T-helper 2 cell (primary cell): ENCODE measurements at places on chromosomes 1 and 21.
A peak's percentile ranks its signal among the peaks of the same experiment; 100 is the strongest.

DNA sequence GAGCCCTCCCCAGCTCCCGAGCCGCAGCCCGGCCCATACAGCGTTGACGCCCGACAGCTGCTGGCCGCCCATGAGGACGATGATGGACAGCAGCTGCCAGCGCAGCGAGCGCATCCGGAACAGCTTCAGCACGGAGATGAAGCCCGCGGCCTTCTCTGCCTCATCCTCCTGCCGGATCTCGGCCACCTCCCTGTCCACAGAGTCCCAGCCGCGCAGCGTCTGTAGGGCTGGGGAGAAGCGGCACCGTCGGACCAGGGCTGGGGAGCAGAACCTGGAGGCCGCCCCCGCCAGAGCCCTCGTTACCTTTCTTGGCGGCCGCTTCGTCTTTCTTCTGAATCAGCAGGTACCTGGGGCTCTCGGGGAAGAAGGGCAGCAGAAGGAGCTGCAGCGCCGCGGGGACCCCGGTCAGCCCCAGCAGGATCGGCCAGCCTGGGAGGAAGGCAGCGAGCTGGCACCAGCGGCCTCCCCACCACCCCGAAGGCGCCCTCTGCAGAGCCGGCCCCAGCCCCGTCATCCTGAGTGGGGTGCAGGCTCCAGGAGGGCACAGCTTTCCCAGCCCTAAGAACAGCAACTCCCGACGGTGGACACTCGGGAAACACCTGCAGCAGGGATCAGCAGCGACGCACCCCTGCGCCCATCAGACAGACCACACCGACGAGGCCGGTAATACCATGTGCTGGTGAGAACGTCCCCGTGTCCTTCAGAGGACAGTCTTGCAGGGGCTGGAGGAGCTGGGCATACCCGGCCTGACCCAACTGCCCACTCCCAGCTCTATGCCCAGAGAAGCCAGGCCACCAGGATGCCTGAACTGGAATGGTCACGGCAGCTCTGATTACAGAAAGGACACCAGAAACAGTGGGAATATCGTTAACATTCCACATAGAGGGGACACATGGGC, 13.8 kb upstream of the SLC2A7 start:
- DNase-seq, result no peak

GRCh38 chr21:37251294-37251634, 15.9 kb downstream of the VPS26C start:
- no peak for DNase-seq

- no peak for DNase-seq
Measured at GRCh38 chr1:205842229-205842628, 7.7 kb downstream of the PM20D1 start.

DNA sequence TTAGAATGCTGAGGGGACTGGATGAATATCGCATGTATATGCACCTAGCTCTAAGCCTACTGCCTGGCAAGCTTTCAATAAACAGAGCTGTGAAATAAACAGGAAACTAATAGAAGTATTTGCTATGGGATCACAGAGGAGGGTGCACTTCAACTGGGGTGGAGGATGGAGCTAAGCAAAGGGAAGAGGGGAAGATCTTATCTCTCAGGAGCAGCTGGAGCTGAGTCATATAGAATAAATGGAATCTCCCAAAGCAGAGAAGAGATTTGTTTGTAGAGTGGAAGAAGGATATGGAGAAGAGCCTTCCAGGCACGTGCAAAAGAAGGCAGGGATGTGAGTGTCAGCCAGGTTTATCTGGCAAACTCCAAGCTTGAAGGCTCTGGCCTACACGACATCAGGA, 17.0 kb upstream of the KCNA10 start:
- DNase-seq, result no peak

DNA sequence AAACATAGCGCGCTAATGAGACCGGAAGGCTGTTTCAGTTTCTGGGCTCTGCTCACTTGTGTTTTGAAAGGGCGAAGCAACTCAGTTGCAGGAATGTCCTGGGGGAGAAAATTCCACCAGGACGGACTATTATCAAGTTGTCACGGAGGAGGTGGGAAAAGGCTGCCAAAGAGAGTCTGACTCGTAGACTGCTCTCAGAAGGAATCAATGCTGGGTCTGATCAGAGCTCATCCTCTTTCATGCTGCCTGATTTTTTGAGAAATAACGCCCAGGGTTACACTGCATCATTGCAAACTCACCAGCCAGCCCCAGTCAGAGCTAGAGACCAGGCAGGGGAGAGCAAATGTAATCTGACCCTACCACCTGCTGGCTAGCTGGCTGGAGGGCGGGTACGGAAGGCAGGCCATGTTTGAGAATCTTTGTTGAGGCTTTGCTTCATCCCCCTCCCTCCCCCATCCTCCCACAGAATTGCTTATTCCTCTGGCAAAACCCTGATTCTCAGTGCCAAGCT, 36.4 kb upstream of the BCL9 start:
- DNase-seq, result no peak

DNA sequence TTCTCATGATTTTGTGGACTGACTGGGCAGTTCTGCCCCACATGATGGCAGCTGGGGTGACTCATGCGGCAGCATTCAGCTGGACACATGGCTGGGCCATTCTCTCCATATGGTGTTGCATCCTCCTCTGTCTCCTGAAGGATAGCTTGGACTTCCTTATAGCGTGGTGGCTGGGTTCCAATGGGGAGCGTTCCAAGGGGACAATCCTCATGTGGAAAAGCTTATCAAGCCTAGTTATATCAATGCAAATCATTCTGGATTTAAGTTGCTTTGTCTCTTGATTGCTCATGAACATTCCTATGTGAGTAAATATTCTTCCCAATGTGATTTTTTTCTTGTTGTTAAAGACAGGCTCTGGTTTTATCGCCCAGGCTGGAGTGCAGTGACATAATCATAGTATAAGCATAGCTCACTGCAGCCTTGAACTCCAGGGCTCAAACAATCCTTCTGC, 13.2 kb upstream of the SLC2A1 start:
- no peak for DNase-seq

DNA sequence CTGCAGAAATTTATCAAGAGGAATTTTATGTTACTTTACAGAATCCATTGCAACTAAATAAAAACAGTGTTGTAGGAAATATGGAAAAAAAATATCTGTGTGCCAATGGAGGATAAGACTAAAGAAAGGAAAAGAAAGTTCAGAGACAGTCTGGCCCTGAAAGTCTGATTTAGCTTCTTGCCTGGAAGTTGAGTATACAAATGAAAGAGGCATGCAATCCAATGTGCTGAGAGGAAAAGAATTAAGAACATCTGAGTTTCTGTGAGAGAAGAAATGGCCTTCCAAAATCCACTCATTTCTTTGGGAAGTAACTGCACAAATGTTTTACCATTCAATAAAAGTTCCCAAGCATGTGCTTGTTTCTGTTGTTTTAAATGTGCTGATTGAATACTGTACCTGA, 65.1 kb downstream of the LHX9 start:
- no peak for DNase-seq

- no peak for DNase-seq
Measured at GRCh38 chr1:68188060-68188538, 44.2 kb downstream of the WLS start.

DNA sequence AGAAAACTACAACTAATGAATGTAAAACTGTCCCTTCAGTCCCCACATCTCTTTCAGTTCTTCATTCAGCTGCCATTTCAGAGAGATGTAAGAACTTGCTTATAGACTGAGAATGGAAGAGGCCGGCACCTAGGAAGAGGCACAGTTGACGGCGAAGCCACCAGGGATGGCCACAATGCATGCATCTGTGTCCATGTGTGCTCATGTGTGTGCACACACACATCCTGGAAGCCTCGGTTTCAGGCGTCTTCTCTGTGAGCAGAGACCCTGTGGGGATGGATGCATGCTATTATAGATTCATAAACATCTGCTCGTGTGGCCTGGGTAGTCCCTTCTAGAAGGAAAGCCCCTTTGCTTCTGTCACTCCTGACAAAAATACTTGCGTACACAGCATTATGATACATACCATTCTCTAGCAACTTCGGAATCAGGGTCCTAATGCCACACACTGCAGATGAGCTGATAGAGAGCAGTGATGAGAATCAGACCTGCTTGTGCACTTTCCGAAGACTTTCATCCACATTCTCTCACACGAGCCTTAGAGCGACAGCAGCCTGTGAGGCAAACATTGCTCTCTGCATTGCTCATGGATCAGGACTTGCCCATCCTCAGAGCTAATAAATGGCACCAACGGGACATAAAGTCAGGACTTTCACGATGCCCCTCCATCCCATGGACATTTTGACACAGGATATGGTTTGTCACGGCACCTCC, 12.4 kb upstream of the GPR61 start:
- no peak for DNase-seq

- DNase-seq, result no peak
Measured at GRCh38 chr1:179036844-179037465, 11.3 kb downstream of the FAM20B start.

- DNase-seq, result no peak
Measured at GRCh38 chr21:44348861-44349260, 4.6 kb upstream of the TRPM2 start.

DNA sequence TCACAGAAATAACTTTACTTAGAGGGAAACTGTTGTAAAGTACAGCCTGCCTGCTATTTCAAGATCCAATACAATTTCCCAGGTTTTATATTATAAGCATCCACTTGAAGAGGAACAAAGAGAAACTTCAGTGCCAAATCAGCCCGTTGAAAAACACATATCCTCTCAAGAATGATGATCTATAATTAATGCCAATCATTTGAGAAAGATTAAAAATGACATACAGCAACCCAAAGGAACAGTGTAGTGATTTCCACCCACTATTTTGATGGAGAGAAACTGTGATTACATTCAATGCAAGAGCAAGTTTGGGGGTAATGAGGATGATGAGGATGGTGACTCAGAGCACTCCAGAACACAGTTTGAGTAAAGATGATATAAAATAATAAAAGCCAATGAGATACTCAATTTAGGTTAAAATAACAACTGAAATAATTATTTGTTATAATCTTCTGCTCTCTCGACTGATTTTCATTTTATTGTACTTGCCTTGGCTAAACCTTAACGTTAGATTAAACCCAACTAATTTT, 715.5 kb downstream of the NCAM2 start:
- no peak for DNase-seq

- no peak for DNase-seq
Measured at GRCh38 chr1:221850470-221851187, 108.7 kb upstream of the DUSP10 start.

DNA sequence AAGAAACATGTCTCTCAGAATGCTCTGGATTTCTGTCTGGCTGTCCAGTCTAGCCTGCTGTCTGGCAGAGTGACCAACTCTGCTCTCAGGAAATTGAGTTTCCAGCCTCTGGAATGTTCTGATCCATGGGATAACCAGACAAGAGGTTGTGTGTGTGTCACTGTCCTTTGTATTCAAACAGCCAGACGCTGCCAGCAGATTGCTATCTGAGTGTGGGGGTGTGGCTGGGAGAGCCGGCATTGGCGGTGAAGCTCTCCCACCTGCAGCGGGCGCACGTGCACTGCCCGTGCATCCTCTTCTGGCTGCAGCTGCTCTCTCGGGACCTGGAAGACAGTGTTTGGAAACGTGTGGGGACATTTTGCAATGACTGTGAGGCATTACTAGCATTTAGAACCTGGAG, 26.1 kb downstream of the PKP1 start:
- DNase-seq, result no peak

DNA sequence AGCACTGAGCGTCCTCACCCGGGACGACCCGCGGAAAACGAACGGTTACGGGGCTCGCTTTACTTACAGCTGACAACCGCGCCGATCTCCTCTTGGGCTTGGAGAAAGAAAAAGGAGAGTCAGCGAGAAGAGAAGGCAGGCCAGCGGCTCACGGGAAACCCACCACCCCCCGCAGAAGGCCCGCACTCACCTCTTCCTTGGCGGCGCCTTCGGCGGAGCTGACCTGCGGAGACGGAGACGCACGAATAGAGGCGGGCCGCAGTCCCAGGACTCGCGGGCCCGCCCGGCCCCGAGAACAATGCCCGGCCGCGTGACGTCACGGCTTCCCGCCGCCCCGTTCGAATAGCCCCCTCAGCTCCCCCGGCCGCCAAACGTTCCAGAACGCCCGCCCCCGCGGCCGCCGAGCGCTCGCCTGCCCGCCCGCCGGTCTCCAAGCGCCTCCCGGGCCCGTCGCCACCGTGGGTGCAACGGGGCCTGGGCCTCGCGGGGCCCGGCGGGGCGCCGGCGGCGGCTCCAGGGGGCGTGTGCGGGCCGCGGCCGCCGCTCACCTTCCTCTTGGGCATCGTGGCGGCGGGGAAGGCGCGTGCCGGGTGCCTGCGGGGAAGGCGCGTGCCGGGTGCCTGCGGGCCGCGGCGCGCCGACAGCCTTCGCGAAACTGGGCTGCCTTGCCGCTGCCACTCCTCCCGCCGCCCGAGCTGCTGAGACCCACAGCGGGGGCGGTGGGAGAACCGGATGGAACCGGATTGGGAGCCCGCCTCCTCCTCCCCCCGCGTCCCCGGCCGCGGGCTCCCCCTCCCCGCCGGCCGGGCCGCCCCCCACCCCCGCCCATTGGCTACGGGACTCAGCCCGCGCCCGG, at the start of gene HMGN1:
HMGN1 (minus strand) TSS at position 734 of the 856 bp plus-strand sequence; CDS start at position 563, 171 bp downstream.
- peak; percentile 96 for DNase-seq

DNA sequence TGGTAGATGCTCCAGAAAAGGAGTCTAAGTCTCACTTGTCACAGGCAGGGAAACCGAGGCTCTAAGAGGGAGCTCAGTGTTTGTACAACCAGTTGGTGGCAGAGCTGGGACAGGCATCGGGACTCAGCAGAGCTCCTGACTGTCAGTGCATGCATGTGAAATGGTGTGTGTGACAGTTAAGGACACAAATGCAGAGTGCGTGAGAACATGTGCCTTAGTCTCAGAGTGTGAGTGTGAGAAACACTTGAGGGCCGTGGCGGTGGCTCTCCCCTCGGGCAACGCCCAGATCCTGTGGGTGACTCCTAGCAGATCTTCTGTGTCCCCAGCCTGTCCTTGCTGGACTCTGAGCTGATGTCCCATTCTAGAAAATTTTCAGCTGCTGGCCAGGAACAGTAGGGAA, 362.6 kb downstream of the MATN1 start:
- no peak for DNase-seq

DNA sequence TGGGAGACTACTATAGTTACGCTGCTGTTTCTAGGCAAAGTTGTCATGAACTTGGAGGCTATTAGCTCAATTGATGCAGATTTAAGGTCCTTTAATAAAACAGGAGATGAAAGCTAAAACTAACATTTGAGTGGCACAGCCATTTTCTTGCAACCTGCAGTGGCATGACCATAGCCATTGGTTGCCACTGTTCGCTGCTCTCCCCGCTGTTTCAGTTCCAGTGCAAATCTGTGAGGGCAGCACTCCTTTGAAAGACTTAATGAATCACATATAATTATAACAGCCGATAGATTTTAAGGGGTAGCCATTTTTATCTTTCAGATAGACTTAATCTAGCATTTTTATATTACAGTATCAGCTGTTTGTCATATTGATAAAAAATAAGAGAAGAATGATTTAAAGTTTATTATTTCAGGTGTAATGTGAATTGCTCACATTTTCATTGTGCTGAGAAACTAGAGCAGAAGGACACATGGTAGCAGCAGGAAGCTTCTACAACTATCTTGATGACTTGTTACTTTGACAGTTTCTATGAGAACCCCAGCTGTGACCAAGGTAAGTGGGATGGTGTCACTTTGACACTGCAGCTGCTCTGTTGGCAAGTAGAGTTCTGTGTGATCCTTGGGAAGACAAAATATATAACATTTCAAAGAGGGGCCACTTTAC, 203.7 kb downstream of the PLA2G4A start:
- no peak for DNase-seq

- no peak for DNase-seq
Measured at GRCh38 chr1:75341537-75341936, 207.3 kb downstream of the LHX8 start.
